ENCODE measurements at places on chromosomes 13 and 19.
A peak's percentile ranks its signal among the peaks of the same experiment; 100 is the strongest.

GRCh38 chr19:1947651-1948209, 6.8 kb downstream of the CSNK1G2 start:
- no peak for DNase-seq

DNA sequence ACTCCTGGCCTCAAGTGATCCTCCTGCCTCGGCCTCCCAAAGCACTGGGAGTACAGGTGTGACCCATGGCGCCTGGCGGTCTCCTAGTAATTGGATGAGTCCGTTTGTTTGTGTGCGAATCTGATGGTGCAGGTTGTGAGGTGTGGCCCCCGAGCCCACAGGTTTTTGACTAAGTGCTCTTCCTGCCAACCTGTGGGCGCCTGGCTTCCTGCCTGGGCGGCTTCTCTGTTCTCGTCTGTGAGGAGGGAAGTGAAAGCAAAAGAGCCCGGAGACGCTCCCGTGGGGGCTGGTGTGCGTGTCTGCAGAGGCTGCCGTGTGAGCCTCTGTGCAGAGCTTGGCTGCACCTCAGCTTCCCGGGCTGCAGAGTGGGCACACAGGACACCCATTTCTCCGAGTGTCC, 10.0 kb downstream of the ARHGAP45 start:
- DNase-seq: no peak

GRCh38 chr13:46389457-46390451, 2.7 kb upstream of the RUBCNL start:
- peak; percentile 83 for DNase-seq

DNA sequence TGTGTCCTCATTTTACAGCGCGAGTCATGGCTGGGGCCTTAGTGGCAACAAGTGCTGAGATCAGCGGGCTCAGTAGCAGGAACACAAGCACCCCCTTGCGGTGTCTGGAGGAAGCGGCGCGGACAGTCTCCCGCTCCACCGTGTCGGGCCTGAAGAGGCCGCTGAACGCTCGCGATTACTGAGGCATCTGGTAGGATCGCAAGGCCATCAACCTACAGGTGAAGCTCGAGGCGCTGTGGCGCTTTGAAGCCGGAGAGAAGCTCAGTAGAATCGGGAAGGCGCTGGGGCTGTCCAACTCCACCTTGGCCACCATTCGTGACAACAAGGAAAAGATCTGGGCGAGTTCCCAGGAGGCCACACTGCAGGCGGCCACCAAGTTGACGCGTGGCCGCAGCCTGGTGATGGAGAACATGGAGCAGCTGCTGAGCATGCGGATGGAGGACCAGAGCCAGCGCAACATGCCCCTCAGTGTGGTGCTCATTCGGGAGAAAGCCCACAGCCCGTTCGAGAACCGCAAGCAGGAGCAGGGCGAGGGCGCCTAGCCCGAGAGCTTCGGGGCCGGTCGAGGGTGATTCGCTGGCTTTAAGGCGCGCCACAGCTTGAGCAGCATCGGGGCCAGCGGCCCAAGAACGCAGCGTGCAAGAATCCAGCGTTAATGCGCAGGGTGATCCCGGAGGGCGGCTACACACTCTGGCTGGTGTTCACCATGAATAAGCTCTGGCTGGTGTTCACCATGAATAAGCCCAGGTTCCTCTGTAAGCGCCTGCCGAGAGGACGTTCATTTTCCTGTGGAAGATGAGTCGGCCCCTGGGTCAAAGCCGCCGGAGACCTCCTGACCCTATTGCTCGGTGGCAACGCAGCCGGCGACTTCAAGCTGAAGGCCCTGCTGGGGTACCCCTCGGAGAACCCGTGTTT, 8.3 kb upstream of the MZF1 start:
- DNase-seq: no peak

DNA sequence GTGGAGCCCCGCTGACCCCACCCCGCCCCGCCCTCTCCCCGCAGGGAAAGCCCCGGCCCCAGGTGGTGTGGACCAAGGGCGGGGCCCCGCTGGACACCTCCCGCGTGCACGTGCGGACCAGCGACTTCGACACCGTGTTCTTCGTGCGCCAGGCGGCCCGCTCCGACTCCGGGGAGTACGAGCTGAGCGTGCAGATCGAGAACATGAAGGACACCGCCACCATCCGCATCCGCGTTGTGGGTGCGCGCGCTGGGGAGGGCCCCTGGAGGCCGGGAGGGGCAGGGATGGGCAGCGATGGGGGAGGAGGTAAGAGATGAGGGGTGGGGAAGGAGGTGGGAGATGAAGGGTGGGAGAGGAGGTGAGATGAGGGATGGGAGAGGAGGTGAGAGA, 17.2 kb upstream of the EMC10 start:
- no peak for DNase-seq

- no peak for DNase-seq
These were observed 1178.0 kb downstream of the UQCRFS1 start for GRCh38 chr19:28034936-28035335.

DNA sequence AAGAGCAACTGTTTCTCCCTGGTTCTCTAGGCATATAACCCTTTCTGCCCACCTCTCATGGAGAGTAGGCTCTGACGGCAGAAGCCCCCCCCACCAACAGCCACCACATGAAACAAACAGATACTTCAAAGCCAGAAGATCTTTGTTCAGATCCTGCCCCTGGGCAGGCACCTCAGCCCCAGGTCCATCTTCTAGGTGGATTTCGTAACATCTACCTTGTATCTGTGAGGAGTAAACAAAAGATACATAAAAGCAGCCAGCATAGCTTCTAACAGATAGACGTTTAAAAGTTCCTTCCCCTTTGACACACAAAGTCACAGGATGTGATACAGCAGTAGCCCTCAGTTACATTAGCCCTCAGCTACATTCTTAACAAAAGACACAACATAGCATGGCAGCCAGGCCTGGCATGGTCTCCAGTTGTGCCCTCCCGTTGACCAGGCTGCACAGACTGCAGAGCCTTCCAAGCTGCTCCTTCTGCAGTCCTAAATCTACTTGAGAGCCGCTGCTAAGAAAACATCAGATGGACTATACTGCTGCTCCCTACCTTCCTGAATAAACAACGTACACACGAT, 35.4 kb downstream of the BRD4 start:
- no peak for DNase-seq

DNA sequence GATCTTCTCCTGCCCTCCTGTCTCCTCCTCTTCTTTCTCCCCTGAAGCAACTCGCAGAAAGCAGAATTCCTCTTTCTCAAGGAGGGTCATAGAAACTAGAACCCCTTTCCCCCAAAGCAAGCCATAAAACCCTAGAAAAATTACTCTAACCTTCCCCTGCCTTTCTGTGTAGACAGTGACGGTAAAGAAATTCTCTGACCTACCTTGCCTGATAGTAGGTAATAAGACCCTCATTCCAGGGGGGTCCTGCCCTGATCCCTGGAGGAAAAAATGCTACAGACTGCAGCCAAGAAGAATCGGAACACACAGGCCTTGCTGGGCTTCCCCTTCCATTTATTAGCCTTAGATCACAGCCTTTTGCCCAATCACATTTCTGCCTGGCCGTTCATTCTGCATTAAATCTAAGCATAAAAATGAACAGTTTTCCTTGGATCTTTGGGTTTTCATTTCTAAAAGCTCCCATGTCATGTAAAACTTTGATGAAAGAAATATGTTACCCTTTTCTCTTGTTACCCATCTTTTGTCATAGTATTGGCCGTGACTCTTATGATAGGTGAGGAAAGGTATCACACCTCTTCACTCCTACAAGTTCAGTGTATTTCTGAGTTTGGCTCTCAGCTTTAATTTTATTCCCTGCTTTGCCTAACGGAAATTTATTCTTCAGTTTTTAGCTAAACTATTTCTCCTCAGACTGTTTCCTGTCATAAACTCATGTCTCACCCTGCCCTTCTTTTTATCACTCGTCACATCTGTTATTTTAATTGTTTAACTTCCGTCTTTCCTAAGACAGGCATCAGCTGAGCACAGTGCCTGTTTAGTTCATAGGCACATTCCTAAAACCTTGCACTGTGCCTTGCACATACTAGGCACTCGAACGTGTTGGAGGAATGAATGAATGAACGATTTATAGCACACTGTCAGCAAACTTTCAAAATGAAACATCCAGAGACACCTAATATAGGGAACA, 20.4 kb upstream of the CPB2 start:
- no peak for DNase-seq

DNA sequence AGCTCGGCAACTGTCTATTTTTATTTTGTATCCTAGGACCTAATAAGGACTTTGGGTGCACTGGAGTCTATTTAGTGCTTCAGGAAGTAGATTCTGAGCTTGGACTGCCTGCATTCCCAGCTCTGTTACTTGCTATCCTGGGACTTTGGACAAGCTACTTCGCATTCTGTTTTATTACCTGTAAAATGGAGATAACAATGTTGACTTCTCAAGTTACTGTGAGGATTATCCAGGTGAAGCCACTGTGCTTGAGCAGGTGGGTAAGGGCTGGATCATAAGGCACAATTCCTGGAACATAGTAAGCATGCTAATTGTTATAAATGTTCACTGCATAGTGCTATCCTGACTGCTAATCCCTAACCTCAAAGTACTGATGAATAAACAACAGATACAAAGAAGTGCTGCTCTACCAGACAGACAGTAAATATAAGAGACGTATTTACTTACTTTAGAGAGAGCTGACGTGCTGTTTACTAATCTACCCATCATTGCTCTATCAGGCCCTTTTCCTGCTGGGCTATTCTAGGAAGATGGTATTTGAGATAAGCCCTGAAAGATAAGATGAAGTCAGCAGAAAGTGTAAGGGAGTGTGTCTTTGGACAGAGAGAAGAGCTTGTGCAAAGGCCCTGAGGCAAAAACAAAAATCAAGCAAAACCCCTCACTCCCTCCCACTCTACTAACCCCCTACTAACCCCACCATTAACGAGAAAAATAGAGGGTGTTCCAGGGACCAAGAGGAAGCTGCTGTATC, 50.8 kb upstream of the FLT1 start:
- DNase-seq: no peak

- no peak for DNase-seq
These were observed 3.8 kb downstream of the TARM1 start for GRCh38 chr19:54077334-54077733.

GRCh38 chr19:3944018-3944721, 11.3 kb downstream of the NMRK2 start:
- DNase-seq: no peak

GRCh38 chr13:102847272-102848234, 1.7 kb downstream of the ERCC5 start:
- no peak for DNase-seq

- no peak for DNase-seq
These were observed 41.6 kb downstream of the RFX2 start for GRCh38 chr19:6068711-6069110.

- no peak for DNase-seq
These were observed 8.0 kb downstream of the ABHD13 start for GRCh38 chr13:108226184-108226583.

- DNase-seq: peak; percentile 2
These were observed 8.2 kb downstream of the SMIM24 start for GRCh38 chr19:3471954-3472655.

- DNase-seq: no peak
These were observed 7.1 kb upstream of the CLPP start for GRCh38 chr19:6354098-6354674.

DNA sequence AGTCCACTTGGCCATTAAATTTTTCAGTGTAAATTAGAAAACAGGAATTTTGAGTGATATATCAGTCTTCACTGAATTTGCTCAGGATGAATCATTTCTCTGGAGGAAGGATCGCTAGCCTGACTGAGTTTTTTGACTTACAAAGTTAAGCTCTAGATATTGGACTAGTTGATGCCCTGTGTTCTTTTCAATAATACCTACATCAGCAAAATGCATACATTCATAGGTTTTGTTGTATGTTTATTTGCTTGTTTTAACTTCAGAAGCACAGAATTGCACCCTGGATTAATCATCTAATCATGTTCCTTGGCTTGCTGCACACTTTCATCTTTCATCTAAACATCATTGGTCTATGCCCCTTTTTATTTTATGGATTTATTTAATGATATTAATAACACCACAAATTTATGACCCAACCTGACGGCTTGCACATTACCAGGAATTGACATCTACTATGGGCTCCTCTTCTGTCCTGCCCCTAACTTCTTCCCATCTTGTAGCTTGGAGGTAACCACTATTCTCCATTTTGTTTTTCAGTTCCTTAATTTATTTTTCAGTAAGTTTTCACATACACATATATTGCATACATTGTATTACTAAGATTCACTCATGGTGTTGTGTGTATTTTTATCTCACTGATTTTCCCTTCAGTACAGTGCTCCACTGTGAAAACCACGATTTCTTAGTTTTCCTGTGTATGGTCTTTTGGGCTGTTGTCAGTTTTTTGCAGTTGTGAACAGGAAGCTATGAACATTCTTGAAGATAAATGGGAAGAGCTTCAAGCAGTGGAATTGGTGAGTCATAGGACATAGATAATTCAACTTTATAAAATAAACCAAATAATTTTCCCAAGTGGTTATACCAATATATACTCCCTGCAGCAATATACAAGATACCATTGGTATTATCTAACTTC, 23.3 kb downstream of the COMMD6 start:
- no peak for DNase-seq

- no peak for DNase-seq
These were observed 18.8 kb downstream of the MICOS13 start for GRCh38 chr19:5661483-5661882.

DNA sequence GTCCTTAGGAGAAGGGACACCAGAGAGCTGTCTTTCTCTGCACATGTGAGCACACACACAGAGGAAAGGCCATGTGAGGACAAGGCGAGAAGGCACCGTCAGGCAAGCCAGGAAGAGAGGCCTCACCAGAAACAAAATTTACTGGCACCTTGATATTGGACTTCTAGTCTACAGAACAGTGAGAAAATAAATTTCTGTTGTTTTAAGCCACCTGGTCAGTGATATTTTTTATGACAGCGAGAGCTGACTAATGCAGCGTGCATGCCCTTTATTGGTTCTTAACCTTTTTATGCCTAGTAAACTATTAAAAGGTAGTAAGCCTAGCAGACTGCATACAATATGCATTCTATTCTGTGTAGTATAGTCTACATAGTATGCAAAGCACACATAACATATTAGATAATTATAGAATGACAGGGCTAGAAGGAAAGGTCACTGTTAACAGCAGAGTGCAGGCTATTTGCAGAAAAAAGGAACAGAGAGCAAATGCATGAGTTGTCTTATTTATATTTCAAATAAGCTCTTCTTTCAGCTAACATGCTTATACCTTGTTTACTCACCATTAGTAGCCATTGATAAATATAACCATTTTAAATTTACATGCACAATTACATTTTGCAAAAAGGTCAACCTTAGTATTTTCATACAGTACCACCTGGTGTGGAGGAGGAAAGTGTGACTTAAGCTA, 25.2 kb upstream of the KATNAL1 start:
- no peak for DNase-seq

- DNase-seq: no peak
These were observed 45.0 kb downstream of the CBY2 start for GRCh38 chr13:45747071-45747470.
